NCI-H187 treated with DMSO at 0.1 percent for 48 hours (cell line): ENCODE measurements at places on chromosomes 6 and 20.

- DNase-seq = no peak
Measured at GRCh38 chr6:136890194-136890839, 31.8 kb upstream of the SLC35D3 start.

- DNase-seq = no peak
Measured at GRCh38 chr6:27863962-27864905, 48.0 kb downstream of the OR2B2 start.

DNA sequence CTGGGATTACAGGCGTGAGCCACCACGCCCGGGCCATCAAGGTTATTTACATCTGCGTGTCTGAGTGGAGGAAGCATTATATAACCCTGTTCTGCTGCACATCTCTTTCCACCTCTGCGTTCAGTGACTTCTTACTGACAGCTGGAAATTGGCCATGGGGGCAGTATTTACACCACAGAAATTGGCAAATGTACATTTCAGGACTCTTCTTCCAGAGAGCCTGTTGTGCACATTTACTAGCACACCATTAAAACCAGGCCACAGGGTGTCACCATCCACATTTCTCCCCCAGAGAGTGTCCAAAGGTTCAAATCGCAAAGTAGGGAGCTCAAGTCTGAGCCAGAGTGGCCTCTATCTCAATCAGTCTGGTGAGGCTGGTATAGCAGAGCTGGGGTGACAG, 62.9 kb upstream of the SNX9 start:
- DNase-seq = no peak

GRCh38 chr6:81309811-81310210, 442.7 kb downstream of the TENT5A start:
- no peak for DNase-seq

- no peak for DNase-seq
Measured at GRCh38 chr6:124475176-124475575, 487.1 kb upstream of the RNF217 start.
